ENCODE measurements at places on chromosomes 11 and 22. TPM values are rescaled to one million over a fixed set of nuclear protein-coding genes. Genes with fewer than 3 reads are reported as not detected.

The C11orf65 gene
- total RNA-seq, result 0.21 TPM

The TMEM123 gene
- 160 TPM for total RNA-seq

The NRXN2 gene
- total RNA-seq, result 0.32 TPM

The NNMT gene
- 337 TPM for total RNA-seq

The CRYBB3 gene
- total RNA-seq, result not detected

The NCF4 gene
- not detected for total RNA-seq

The RFPL1 gene
- not detected for total RNA-seq

The DAGLA gene
- total RNA-seq, result 6.6 TPM

The ASCL2 gene
- not detected for total RNA-seq

The SYNGR1 gene
- total RNA-seq, result 12.8 TPM

The DDTL gene
- 1.8 TPM for total RNA-seq

The IGLL1 gene
- total RNA-seq, result not detected

The OR4D5 gene
- not detected for total RNA-seq
